ENCODE measurements at places on chromosomes 1 and 21.

- DNase-seq = peak; percentile 89
Measured at GRCh38 chr1:10472220-10473144, at the start of gene DFFA. Gene DFFA, minus strand, starts transcription at chr1:10472529. Its CDS starts 71 bp downstream, at chr1:10472458.

DNA sequence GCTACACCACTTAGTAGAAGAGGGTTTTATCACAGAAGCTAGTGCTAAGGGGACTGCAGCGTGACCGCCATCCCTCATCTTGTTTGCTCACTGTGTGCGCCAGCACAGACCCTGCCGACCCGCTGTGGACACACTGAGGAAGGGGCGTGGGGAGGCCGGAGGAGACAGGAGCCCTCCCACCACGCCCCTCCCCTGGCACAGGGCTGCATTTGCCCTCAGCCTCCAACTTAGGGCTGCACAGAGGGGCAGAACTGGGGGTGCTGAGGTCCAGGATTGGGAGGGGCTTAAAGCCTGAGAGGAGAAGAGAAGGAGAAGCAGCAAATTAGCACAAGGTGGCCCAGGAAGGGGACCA is 37.2 kb downstream of the RRP1 start:
- no peak for DNase-seq

DNA sequence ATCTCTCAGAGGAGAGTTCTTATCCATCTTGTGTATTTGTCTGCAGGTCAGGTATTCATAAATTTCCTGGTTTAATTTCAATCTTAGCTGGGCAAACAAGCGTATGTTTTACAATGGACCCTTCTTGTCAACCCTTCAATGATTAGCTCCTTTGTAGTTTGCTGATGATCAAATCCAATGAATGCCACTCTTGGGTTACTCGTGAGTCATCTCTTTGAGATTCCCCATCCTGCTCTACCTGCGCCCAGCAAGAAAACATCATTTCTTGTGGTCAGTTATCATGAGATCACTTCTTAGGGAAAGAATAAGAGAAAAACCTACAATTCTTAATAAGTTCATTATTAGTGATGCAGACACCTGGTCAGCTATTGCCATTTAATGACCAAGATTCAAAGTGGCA is 572.3 kb upstream of the PKN2 start:
- no peak for DNase-seq

GRCh38 chr1:116587501-116588227 is 16.8 kb upstream of the CD58 start:
- DNase-seq = no peak

GRCh38 chr1:147740391-147740790 is 20.0 kb downstream of the GJA5 start:
- no peak for DNase-seq

DNA sequence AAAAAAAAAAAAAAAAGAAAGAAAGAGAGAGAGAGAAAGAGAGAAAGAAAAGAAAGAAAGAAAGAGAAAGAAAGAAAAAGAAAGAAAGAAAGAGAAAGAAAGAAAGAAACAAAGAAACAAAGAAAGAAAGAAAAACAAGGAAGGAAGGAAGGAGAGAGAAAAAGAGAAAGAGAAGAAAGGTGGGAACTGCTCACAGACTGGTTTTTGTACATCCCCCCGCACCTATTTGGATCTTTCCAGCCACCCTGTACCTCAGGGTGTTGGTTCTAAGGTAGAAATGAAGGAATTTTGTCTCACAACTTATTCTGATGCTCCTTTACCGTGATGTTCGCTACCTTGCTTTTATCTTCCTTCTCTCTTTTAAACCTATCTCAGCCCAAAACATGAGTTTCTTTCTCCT is 43.3 kb upstream of the RGS18 start:
- no peak for DNase-seq

DNA sequence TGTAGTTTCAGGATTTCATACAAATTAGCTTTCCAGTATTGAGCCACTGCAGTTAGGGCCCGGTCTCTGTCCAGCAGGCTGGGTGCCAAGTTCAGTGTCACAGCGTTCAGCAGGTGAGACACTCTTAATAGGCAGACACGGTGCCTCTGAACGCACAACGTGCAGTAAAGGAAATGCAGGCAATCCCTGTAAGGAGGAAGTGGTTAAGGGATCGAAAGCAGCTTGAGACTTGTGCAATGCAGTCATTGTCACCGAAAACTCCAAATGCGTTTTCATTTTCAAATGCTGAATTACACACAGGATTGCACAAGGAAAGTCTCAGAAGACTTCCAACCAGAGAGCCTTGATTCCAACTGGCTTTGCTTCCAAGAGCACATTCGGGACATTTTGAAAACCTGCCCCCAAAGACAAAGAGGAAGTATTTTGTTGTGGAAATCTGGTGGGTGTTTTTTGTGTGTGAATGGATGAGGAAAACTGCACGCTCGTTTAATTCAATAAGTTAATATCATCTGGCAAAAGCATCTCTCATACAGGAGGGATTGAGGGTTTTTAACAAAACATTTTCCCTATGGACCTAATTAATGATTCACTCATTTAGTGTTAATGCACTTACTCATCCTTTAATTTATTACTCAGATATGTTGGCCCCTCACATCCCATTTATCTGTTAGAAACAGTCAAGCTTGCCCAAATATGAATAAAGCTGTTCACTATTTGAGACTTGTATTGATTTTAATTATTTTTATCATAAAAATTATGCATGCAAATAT is 61.6 kb downstream of the PTGS2 start:
- no peak for DNase-seq

DNA sequence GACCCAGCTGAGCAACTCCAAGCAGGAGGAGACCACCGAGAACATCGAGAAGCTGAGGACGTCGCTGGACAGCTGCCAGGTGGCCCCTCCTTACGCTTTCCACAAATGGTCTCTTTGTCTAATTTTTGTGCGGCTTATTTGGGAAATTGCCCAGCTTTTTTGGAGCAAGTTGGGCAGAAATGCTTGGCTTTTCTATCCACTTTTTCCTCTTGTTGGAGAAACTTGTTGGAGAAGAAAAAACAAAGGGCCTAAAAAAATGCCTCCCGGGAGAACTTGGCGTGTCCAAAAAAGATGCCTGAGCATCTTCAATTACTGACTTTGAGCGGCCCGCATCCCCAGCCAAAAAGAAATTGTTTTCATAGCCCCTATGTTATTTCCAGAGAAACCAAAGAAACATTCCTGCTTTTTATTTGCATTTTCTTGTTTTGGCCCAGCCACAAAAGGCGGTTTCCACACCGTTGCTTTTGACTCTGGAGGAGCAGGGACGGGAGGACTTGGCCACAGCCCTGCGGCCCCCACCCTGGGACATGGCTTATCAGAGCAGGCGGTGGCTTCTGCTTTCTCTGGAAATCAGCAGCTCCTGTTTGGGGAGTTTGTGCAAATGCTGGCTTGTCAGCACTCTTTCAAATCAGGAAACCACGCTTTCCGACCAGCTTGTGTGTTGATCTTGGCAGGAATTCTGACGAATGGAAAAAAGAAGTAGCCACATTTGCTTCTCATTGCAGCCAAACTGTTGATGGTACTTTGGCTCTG is 81.2 kb upstream of the EFHD2 start:
- DNase-seq = peak; percentile 30

- peak; percentile 9 for DNase-seq
Measured at GRCh38 chr1:90579212-90579802, 137.8 kb downstream of the BARHL2 start.

DNA sequence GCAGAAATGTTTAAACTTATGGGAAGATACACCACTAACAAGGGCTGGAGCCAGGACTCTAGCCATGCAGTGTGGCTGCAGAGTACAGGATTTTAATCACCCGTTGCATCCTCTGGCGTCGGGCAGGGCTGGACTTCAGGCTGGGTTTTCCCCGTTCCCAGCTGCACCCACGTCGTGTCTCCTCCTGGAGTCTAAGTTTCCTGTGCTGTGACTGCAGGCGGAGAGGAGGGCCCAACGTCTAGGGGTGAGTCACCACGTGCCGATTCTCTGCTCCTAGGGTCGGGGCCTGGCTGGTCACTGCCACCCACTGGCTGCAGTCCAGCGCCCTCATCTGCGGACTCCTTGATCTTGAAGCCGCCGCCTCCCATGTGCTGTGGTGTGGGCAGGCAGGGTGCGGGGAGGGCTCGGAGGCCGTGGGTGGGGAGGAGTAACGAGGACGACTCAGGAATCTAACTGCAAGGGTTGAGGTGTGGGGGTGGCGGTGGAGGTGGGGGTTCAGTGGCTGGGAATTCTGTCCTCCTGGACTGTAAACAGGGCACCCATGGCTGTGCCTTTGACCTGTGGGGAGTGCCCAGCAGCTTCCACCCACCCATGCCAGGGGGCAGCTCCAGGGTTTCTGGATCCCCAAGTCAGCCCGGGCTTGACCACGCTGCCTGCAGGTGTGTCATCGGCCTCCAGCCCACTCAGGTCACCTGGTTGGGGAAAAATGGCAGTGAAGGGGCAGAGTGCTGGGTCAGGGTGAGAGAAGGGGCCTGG is 77.8 kb downstream of the ALPL start:
- peak; percentile 58 for DNase-seq

DNA sequence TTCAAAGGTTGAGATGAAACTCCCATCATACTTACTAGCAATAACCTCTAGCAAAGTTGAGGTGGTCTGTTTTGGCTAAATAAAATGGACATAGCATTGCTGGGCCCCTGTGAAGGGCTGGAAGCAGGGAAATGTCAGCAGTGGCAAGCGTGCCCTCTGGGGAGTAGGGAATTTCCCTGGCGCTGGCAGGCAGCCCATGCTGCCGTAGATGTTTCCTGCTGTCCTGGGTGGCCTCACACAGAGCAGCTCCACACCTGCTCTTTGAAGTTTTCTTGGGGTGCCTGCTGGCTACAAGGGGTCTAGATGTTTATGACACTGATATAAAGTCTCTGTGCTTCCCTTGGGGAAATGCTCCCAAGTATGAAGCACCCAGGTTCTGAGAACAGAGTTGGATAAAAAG is 30.2 kb downstream of the ADARB1 start:
- DNase-seq = no peak

DNA sequence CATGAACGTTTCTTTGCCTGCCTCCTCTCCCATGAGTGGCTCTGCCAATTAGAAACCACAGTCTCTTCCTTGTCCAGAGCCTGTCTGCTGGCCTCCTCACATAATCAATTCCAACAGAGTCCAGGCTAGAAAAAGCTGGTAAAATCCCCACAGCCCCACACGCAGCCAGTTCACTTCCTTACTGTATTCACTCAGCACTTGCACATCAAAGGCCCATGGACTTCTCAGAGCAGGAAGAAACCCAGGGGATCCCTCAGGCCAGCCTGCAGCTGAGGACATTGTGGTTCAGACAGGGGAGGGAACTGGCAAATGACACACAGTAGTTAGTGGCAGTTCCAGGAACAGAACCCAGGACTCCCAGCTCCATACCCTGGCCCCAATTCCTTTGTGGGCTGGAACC is 171.6 kb upstream of the EDN2 start:
- no peak for DNase-seq

DNA sequence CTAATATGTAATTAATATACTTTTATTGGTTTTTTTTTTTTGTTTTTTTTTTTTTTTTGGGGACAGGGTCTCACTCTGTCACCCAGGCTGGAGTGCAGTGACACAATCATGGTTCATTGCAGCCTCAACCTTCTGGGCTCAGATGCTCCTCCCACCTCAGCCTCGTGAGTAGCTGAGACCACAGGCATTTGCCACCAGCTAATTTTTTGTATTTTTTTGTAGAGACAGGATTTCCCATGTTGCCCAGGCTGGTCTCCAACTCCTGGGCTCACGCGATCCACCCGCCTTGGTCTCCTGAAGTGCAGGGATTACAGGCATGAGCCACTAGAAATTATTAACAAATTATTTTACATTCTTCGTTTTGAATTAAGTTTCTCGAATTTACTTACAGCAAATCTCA is 16.8 kb upstream of the POGZ start:
- no peak for DNase-seq

GRCh38 chr1:78839704-78840277 is 166.7 kb downstream of the ADGRL4 start:
- DNase-seq = no peak

- DNase-seq = no peak
Measured at GRCh38 chr1:30757352-30758120, at the start of gene LAPTM5. Gene LAPTM5, minus strand, starts transcription at chr1:30757774. Its CDS starts 29 bp downstream, at chr1:30757745.

DNA sequence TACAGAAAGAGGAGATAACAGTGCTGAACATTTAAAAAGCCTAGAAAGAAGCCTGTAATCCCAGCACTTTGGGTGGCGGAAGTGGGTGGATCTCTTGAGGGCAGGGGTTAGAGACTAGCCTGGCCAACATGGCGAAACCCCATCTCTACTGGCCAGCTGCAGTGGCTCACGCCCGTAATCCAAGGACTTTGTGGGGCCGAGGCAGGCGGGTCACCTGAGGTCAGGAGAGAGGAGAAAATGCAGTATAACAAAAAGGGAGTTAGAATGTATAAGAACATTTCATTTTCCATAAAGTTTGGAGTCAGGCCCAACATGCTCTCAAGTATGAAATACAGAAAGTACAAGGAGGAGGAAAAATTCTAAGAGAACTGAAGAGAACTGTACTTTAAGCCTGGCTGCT is 134.5 kb downstream of the SMYD3 start:
- no peak for DNase-seq

DNA sequence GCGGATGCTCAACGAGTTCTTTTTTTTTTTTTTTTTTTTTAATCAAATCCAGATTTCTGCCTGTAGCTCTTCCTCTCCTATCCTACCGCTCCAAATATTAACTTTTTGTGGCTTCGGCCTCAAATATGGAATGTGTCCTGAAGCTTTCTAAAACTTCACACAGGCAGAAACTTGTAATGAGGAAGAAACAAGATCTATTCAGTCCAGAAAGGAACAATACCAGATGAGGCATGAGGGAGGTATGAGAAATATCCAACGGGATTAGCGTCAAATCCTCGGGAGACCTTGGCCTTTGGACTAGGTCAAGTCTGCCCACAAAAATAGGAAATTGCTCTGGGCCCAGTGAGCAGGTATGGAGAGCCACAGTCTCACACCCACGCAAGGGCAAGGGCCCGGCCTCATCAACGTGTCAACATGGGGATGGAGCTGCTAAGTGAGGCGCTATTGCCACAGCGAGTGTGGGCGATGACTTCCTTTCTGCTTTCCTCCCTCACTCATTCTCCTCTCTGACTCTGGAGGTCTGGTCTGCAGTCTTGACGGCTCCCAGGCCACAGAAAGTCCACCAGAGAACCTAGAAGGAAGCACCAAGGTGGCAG is 66.6 kb downstream of the BCAR3 start:
- DNase-seq = peak; percentile 55

DNA sequence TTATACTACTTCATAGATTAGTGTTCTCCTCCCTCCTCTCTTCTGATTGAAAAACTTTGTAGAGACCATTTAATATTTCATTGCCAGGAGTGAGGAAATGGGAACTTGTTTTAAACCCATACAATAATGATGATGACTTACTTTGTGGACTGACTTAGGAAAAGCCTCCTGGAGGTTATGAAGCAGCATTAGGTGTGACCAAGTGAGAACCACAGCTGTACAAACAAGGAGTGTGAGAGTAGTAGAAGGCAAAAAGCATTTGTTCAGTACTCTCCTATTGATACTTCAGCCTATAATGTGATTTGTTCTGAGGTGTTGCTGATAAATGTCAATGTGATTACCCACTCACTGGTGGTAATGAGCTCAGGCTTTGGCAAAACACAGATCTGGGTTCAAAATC is 8.4 kb downstream of the TIPRL start:
- no peak for DNase-seq

DNA sequence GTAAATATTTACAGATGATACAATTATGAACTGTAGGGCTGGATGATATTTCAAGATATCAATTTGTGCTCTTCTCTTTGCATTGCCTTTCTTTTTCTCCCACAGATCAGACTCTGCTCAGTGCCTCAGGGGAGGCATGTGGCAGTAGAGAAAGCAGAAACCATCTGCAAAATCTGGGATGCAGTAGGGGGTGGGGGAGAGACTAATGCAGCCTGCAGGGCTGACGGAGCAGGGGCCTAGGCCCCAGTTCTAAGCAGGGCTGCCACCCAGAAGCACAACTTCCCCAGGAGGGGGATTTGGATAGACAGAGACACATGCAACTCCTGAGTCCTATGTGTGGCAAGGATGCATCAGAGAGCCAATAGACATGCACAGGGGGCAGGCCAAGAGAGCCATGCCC is 511.6 kb downstream of the SMYD3 start:
- DNase-seq = no peak

All from non-pigmented ciliary epithelial cell (primary cell).